ENCODE measurements at places on chromosomes 6 and 20.

DNA sequence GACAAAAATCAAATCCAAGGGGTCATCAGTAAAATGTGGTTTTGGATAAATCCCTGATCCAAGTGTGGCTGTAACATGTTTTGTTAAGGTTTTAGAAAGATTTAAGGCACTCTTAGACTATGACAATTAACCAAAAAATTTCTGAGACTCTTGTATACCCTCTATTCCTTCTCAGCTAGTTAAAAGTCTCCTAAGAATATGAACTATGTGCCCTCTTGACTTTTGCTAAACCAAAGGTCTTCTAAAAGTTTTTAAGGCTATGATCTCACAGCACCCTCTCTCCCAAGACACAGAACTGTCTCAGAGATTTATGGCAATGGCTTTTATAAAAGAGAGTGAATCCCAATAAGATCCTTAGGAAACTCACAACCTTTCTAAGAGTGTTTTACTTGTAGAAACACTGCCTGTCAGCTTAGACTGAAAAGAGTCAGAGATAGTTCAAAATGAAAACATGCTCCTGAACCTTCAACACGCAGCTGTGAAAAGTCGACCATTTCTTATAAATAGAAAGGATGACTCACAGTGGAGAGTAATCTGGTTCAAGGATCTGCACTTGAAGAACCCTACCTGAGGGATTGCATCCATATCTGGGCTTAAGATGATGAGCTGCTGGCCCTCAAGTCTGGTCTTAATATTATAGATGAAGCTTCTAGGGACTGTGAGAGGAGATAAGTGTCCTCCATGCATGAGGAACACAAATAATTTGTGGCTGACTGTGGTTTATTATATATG lies 388.4 kb upstream of the GJE1 start:
- DNase-seq = no peak

GRCh38 chr6:32114796-32115195 lies 5.7 kb upstream of the TNXB start:
- peak; percentile 76 for DNase-seq

DNA sequence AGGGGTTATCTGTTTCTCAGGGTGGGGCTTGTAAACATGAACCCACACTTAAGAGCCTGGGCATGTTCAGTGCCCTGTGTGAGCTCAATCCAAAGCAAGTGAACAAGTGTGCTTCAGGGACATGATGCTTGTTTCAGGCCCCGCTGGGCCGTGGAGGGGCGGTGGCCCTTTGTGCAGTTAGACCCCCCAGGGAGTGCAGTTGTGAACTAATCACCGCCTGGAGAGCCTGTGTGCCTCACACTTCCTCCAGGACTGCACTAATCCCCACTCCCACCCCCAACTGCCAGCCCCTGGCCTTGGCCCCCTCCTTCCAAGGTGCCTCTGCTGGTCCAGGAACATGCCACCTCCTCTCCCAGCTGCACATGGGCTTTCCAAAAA lies 58.1 kb downstream of the RREB1 start:
- no peak for DNase-seq

- no peak for DNase-seq
These were observed 90.1 kb upstream of the FKBP1C start for GRCh38 chr6:63121166-63121565.

DNA sequence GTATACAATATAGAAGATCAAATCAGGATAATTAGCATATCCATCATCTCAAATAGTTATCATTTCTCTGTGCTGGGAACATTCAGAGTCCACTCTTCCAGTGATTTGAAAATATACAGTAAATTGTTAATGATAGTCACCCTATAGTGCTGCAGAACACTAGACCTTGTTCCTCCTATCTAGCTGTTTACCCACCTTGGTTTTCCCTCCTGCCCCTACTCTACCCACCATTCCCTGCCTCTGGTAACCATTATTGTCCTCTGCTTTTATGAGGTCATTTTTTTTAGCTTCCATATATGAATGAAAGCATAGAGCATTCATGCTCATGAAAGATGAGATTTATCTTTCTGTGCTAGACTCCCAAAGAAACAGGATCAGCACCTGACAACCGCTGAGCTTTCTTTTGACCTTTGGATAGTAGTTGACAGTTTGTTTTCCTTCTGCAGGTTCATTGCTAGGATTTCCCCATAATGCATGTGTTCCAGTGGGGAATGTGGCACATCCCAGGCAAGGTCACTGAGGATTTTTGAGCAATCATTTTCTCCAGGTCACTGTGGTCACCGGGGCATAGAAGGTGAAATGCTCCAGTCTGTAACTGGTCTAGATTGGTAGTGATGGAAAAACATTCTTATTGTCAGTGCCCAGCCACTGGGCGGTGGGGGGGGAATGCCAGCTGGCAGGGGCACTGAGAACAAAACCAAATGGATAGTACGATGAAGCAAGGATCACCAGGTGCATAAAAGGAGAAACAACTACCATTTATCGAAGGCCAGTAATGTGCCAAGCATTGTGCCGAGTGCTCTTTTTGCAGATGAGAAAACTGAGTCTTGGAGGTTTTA lies 33.6 kb upstream of the BCAS1 start:
- DNase-seq = no peak

- no peak for DNase-seq
These were observed 66.0 kb downstream of the GPR6 start for GRCh38 chr6:110044096-110044495.

DNA sequence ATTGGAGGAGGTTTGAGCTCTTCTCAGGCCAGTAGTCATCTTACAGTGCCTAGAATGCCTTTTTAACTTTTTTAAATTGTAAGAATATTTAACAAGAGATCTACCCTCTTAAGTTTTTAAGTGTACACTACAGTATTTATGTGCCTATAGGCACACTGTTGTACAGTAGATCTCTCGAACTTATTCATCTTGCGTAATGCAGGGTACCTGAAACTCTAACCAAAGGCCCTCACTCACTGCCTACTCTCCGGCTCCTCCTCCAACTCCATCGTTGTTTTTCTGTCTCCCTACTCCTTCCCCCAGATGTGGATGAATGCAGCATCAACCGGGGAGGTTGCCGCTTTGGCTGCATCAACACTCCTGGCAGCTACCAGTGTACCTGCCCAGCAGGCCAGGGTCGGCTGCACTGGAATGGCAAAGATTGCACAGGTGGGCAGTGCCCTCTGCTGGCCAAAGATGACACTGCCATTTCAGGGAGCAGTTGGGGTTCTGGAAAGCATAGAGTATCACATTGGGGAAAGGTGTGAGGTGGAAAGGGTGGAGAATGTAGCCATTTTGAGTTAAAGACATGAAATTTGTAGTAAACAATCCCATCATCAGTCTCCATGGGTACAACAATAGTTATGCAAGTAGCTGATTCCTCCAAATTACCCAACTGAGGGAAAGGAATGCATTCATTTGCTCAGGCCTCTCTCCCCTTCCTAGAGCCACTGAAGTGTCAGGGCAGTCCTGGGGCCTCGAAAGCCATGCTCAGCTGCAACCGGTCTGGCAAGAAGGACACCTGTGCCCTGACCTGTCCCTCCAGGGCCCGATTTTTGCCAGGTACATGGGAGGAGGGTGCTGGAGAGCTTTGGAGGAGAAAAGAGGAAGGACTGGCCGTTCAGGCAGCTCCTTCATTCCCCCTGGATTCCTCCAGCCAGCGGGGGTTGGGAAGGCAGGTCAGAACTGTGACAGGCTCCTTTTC lies 18.4 kb upstream of the ZNF76 start:
- DNase-seq = peak; percentile 48

- no peak for DNase-seq
These were observed 24.1 kb upstream of the EPB41L1 start for GRCh38 chr20:36130390-36130789.

GRCh38 chr6:38387461-38387860 lies 252.3 kb downstream of the BTBD9 start:
- DNase-seq = no peak

- DNase-seq = no peak
These were observed 8.8 kb downstream of the SLC17A9 start for GRCh38 chr20:62961310-62961783.

DNA sequence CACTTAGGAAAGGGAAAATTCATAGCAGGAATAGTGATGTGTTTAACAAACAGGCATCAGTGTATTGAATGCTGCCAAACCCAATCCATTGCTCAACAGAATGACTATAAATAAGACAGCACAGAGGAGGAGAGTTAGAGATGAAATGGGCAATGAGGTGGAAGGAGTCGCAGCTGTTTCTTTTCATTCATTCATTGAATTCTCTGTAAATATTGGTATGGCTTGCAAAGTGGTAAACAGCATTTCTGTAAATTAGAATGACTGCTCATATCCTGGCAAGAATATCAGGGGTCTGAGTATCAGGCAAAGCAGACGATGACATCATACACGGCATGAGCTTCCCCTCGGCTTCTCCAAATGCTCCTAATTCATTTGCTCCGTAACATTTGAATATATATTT lies 703.6 kb upstream of the SLC35B3 start:
- peak; percentile 57 for DNase-seq

GRCh38 chr6:33431880-33432541 lies 12.1 kb downstream of the SYNGAP1 start:
- no peak for DNase-seq

DNA sequence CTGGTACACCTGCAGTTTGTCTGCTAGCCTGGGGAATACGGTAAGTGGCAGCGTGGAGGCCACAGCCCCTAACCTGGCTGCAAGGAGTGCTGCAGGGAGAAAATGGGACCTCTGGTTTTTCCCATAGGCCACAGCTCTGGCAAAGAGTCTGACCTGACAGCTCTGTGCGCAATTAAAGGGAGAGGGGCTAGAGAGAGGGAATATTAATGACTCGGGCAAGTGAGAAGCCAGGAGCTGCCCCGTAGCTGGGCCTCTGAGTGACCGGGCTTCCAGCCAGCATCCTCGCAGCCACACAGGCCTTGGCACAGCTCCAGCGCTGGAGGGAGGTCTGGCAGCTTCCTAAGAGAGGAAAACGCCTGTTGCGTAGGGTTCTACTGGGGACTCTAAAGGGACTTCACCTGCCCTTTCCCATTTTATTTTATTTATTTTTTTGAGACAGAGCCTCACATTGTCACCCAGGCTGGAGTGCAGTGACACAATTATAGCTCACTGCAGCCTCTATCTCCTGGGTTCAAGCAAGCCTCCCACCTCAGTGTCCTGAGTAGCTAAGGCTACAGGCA lies 18.2 kb upstream of the OCSTAMP start:
- peak; percentile 74 for DNase-seq

DNA sequence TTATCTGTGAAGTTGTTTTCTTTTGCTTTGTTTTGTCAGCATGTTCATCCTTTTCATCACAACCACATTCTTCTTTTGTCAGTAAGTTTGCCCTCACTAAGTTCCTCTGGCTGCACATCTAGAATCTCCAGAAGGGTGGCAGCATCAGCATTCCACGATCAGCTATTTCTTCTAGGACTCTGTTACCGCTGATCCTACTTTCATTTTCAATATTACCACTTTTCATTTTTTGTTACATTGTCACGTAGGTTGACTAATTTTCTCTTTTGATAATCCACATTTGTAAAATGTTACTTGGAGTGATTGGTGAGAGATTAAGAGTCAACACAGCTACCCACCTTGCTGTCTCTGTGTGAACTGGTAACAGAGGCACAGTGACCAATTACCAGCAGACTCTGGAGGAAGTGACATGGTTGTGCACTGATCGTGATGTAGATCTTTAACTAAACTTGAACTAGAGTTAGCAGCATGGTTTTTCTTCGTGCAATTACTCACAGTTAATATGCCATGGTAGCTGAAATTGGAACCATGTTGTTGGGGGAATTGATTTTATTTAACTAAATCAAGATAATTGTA lies 307.9 kb upstream of the SLC35B3 start:
- no peak for DNase-seq

GRCh38 chr6:12580290-12580689 lies 136.3 kb upstream of the PHACTR1 start:
- DNase-seq = no peak

DNA sequence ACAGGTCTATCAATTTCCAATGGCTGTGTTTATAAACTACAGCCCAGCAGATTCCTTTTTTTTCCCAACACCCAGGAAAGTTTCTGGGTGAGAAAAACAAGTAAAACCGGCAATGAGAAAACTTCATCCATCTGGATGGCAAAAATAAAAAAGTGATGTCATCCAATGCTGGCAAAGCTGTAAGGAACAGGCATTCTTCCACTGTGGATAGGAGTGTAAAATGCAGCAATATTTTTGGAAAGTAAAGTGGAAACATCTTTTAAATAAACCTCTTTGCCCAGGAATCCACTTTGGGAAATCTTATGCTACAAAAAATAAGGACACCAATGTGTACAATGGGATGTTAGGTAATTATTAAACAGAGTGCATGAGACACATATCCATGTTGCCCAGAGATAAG lies 102.1 kb upstream of the NT5E start:
- DNase-seq = no peak

- DNase-seq = no peak
These were observed 352.6 kb downstream of the RIMS1 start for GRCh38 chr6:72238900-72239299.

- DNase-seq = no peak
These were observed 8.1 kb upstream of the CSE1L start for GRCh38 chr20:49037962-49038387.

- peak; percentile 33 for DNase-seq
These were observed 726 bp downstream of the FLRT3 start for GRCh38 chr20:14336686-14337085.

- no peak for DNase-seq
These were observed 43.1 kb downstream of the SLX4IP start for GRCh38 chr20:10478205-10478604.

- DNase-seq = no peak
These were observed 1.7 kb downstream of the APMAP start for GRCh38 chr20:24990810-24991252.

DNA sequence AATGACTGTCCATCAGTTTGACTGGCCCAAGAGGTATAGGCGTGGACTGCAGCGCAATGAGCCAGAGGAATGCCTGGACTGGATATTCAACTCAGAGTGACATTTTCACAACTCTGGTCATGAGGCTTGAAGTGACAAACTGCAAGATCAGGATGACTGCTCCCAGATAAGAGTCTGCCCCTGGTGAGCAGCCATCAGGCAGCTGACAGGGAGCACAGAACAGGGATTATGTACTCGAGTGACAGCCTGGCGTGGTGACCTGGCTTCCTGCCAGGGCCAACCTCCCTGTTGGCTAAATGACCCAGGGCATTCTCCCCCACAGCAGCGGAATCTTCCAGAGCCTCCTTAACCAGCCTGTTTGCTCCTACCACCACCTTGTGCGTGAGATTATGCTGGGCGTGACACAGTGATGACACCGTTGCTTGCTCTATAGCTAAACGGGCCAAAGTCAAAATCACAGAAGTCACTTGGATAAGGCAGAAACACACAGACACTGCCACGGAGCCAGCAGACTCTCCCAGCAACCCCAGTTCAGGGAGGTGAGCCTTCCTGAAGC lies 209.1 kb upstream of the JARID2 start:
- no peak for DNase-seq

GRCh38 chr20:38617011-38617829 lies 15.6 kb downstream of the ARHGAP40 start:
- DNase-seq = peak; percentile 31

GRCh38 chr6:44548319-44548718 lies 160.8 kb downstream of the CDC5L start:
- DNase-seq = no peak

DNA sequence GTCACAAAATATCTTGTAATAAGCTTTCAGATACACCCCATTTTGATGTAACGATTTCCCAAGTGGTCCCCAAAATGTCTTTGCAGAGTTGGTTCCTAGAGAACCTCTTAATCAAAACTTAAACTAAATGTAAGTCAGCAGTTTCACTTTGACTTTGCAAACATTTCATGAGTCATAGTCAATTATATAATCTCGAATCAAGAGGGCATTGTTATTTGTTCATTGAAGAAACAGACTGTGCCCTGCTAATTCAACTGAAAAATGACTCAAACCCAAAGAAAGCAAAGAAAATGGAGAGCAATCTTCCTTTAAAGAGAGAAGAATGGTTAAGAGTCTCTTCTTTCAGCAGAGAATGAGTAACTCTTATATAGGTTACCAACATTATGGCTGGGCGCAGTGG lies 58.3 kb downstream of the IPCEF1 start:
- no peak for DNase-seq

- no peak for DNase-seq
These were observed 38.3 kb downstream of the COX4I2 start for GRCh38 chr20:31675828-31676608.
